ENCODE measurements at places on chromosomes 3 and 15.

DNA sequence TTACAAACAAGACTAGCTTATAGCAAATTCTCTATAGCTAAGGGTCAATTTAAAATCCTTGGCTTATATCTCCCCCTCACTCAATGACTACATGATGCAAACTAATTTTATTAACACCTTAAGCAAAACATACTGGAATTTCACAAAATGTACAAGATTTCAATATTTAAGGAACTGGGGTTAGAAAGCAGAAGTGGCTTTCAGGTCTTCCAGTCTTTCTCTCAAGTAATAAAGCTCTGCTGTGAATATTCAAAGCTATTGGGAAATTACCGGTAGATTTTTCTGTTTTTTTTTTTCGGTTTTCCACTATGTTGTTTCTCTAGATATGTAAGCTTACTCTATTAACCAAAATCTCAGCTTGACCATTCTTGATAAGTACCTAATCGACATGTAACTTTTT is 3.9 kb downstream of the EPM2AIP1 start:
- DNase-seq = no peak

DNA sequence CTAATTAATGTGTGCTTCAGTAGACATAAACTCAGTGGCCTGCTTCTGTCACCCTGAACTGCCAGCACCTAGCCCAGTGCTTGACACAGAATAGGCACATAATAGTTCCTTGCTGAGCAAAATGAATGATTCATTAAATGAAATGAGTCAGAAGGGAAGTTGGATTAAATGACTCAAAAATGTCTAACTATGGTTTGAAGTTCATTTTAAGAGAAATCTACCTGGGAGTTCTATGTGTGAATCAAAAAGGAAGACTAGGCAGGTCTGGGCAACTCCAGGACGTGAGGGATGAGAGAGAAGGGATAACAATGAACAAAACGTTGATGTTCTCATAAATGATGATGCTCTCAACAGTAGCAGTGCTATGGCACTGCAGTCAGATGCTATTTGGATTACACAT is 175.0 kb downstream of the CFAP20DC start:
- DNase-seq = no peak

DNA sequence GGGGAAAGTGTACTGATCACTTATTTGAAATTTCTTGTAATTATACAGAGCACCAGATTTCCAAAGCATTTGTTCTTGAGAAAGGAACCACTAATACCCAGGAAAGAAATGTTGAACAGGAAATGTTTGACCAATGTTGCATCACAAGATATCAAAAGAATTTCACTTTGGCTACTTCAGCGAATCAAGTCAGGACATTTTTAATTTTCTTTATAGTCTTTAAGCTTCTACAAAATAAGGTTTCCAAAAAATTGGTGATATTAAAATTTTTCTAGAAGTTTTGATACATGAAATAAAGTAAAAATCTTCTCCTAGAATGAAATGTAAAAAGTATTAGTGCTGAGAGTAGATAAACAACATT is 421.9 kb downstream of the MECOM start:
- DNase-seq = no peak

DNA sequence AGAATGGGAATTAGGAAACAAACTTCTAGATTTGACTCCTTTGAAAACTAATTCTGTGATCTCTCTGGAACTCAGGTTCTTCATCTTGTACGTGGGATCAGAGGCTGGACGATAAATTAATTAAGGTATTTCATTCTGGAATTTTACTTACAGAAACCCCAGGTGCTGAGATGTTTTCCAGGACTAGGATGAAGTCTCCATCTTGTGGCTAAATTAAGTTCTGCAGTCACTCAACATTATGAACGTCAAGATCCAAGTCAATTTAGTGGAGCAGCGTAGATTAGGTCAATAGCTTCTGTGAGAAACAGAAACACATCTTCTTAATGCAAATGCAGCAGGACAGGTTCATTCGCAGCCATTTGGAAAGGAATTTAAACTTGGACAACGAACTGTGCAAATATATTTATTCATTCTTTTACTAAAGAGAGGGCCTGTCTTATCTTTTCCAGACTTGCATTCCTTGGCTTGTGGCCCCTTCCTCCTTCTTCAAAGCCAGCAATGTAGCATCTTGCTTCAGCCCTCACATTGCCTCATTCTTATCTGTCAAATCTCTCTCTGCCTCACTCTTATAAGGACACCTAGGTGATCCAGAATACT is 26.7 kb upstream of the TMC3 start:
- DNase-seq = no peak

GRCh38 chr15:45704329-45705249 is 69.8 kb downstream of the SQOR start:
- DNase-seq = no peak

GRCh38 chr3:168117853-168118313 is 22.2 kb upstream of the GOLIM4 start:
- DNase-seq = no peak

- no peak for DNase-seq
Measured at GRCh38 chr3:113545594-113545993, 13.2 kb downstream of the SIDT1 start.

DNA sequence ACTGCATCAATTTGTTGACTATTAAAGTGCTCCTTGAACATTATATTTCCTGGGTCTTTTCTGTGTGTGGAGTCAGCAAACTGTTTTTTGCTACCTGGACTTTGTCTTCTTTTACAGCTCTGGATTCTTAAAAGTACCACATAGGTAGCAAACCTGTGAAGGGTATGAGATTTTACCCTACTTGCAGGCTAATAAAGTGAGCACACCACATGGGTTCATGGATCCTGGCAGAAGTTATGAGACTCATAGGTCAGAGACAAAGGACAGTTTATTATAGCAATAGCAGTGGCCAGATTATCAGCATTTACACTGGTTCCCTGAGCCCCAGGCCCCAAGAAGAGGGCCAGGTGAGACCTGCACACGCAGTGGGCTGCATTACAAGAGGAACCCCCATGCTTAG is 8.0 kb upstream of the SACM1L start:
- DNase-seq = no peak

DNA sequence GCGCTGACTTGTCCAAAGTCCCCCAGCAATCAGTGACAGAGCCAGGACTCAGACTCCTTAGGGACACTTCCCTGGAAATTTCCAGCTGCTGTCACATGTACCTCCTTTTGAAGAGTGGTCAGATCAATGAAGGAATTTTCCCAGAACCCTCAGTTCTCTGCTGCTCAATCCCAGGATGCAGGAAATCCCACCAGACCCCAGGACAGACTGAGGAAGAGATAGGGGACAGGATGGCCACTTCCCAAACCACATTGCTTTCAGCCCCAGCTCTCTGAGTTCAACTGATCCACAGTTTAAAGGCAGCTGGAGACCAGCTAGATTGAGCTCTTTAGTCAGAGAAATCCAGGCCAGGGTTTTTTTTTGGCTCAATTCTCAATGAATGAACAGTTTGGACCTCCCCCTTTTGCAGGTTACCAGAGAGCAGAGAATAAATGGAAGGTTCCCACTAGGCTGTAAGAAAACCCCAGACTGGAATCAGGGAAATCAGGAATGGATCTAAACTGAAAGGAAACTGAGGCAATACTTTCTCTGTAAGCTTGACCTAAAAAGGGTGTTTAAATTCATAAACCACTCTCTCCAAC is 1.5 kb downstream of the CYP1A1 start:
- DNase-seq = no peak

- no peak for DNase-seq
Measured at GRCh38 chr15:77454265-77454664, 33.6 kb downstream of the HMG20A start.

DNA sequence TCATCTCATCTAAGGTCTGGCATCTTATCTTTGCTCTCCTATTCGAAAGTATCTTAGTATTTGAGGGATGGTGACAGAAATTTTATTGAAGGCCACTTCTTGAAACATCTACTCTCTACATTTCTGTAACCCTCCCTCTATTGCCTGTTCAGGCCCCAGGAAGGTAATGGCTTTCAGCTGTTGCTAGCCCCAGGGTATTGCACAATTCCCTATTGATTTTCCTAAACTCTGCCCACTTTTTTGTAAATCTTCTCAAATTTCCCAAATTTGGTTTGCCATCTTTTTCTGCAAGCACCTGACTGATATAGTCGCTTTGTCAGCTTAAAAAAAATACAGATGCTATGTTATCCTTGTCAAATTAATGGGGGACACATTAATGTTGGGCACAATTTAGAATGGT is 242.1 kb downstream of the RAP2B start:
- DNase-seq = no peak

DNA sequence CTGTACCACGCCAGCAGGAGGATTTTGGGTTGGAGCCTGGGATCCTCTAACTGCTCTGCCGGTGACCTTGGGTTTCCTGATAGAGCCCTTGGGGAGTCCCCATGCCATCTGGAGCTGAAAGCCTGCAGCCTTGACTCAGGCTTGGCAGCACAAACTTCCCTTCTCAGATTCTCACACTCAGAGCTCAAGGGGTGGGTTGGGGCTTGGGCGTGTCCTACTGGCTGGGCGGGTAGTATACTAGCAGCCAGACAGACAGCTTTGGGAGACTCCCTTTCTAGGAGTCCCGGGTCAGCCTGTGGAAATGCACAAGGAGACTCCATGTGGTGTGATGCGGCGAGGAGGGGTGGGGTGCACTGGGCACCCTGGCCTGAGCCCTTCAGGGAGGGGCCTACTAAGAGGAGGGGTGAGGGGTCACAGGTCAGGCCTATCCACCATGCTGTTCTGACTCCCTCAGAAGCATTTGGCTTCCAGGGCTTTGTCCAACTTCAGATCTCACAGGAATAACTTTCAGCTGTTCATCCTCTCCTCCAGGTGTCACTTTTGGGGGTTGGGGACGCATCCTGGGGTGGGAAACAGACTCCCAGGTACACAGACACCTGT is 21.6 kb upstream of the PLXNA1 start:
- DNase-seq = no peak

Data from mesothelial cell of epicardium (in vitro differentiated cells).